ENCODE measurements at places on chromosomes 6 and 20.

GRCh38 chr20:37362231-37362792 lies 16.4 kb downstream of the SRC start:
- no peak for DNase-seq
- no peak overlapping the region for H3K4me3 ChIP-seq
- H3K36me3 ChIP-seq, result no peaks in the 10 kb centered on the region
- H3K4me1 ChIP-seq, result no peaks in the 10 kb centered on the region

DNA sequence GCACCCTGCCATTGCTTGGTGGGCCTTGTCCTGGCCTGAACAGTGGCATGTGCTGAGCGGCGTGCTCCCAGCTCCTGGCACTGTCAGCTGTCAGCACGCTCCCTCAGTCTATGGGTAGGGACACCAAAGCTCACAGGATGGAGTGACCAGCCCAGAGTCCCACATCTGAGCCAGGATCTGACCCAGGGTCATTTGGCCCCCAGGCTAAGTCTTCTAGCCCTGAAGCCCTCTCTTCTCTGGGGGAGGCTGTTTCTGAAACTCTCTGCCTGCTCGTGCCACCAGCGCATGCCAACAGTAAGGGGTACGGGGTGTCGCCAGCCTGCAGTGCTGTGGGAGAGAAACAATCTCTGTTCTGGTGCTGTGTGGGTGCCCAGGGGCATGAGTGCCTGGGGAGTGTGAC lies 37.1 kb downstream of the CDH4 start:
- H3K36me3 ChIP-seq, result no peaks in the 10 kb centered on the region
- no peaks in the 10 kb centered on the region for H3K4me1 ChIP-seq
- H3K4me3 ChIP-seq, result no peak overlapping the region
- H3K27me3 ChIP-seq, result no peaks in the 10 kb centered on the region
- no peak overlapping the region for H3K27ac ChIP-seq
- no peak for DNase-seq

DNA sequence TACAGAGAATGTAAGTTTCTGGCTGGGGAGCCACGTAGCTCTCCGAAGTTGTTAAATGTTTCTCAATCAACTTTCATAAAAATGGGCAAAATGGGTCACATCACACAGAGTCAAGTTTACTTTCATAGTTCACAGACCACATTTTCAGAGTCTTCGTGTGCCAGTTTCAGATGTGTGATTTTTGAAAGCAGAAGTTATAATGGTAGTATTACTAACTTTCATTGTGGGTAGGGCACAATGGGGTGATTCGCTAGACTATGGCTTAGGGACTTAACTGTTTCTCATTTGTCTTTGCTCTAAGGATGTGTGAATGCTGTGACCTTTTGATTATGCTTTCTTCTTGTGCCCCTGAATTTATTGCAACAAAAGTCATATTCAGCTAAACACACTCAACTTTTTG lies 109.0 kb upstream of the SUPT3H start:
- H3K4me1 ChIP-seq, result peaks cover 32% of the 10 kb centered on the region
- H3K36me3 ChIP-seq, result no peaks in the 10 kb centered on the region
- H3K27ac ChIP-seq, result no peak overlapping the region
- no peak for DNase-seq

DNA sequence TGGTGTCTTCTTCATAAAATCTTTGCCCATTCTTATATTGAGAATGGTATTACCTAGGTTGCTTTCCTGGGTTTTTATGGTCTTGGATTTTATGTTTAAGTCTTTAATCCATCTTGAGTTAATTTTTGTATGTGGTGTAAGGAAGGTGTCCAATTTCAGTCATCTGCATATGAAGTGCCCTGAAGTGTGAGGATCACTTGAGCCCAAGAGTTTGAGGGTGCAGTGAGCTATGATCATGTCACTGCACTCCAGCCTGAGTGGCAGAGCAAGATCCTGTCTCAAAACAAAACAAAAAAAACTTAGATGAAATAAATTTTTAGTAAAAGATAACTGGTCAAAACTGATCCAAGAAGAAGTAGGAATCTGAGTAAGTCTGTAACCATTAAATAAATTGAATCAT lies 215.4 kb downstream of the TBC1D7 start:
- H3K4me3 ChIP-seq, result no peak overlapping the region
- H3K4me1 ChIP-seq, result no peaks in the 10 kb centered on the region
- peaks cover 24% of the 10 kb centered on the region for H3K27me3 ChIP-seq
- no peak overlapping the region for H3K27ac ChIP-seq

DNA sequence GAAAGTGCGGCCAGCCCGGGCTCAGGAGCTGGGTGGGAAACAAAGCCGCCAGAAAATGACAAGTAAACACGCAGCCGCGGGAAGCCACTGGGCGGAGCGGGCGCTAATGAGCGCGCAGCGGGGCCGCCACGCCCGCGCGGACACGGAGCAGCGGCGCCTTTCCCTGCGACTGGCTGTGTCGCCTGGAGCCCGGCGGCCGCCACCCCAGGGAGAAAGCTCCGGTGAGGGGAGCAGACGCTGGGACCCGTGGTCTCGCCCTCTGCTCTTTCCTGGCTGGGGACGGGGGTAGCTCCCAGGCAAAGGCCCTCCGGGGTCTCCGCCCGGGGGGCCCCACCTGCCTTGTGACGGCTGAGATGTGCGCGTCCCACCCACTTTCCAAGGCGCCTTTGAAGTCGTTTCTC lies 54.9 kb downstream of the PRR18 start:
- peak; percentile 41 for DNase-seq
- H3K27ac ChIP-seq, result no peak overlapping the region
- H3K36me3 ChIP-seq, result peaks cover 8% of the 10 kb centered on the region
- peak overlapping the region; percentile 76 for H3K4me3 ChIP-seq

GRCh38 chr6:163554663-163555062 lies 140.1 kb downstream of the QKI start:
- peak; percentile 66 for DNase-seq
- H3K4me1 ChIP-seq, result peaks cover 2% of the 10 kb centered on the region
- H3K27me3 ChIP-seq, result no peaks in the 10 kb centered on the region
- no peak overlapping the region for H3K4me3 ChIP-seq

- H3K27ac ChIP-seq, result no peak overlapping the region
- H3K4me3 ChIP-seq, result no peak overlapping the region
- H3K4me1 ChIP-seq, result no peaks in the 10 kb centered on the region
- H3K36me3 ChIP-seq, result no peaks in the 10 kb centered on the region
- DNase-seq, result no peak
- no peaks in the 10 kb centered on the region for H3K27me3 ChIP-seq
These were observed 266.3 kb downstream of the EPM2A start for GRCh38 chr6:145469021-145469420.

DNA sequence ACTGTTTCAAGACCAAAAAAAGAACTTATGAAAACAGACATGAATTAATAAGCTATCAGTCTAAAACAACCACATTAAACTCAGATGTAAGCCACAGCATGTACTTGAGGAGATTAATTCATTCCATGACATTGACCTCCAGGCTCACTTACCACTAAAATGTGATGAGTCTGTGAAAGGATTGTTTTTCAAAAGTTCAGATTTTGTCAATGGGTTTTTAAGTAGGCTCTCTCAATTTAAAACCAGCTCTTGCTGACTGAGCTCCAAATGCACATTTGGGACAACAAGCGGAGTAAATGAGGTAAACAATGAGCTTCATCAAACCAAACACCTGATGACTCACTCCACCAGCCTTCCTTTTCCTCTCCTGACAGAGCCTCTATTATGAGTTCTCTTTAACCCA lies 197.0 kb downstream of the SIM1 start:
- H3K36me3 ChIP-seq, result no peaks in the 10 kb centered on the region
- H3K27me3 ChIP-seq, result peaks cover 2% of the 10 kb centered on the region
- no peak overlapping the region for H3K4me3 ChIP-seq
- DNase-seq, result no peak
- H3K4me1 ChIP-seq, result no peaks in the 10 kb centered on the region
- no peak overlapping the region for H3K27ac ChIP-seq

GRCh38 chr20:38304845-38305447 lies 990 bp downstream of the BPI start:
- H3K36me3 ChIP-seq, result no peaks in the 10 kb centered on the region
- no peak overlapping the region for H3K4me3 ChIP-seq
- H3K27ac ChIP-seq, result no peak overlapping the region
- H3K4me1 ChIP-seq, result peaks cover 25% of the 10 kb centered on the region

GRCh38 chr20:40584130-40584809 lies 104.8 kb downstream of the MAFB start:
- DNase-seq, result no peak
- no peaks in the 10 kb centered on the region for H3K27me3 ChIP-seq
- H3K27ac ChIP-seq, result no peak overlapping the region
- H3K4me1 ChIP-seq, result no peaks in the 10 kb centered on the region
- no peak overlapping the region for H3K4me3 ChIP-seq
- H3K36me3 ChIP-seq, result no peaks in the 10 kb centered on the region

DNA sequence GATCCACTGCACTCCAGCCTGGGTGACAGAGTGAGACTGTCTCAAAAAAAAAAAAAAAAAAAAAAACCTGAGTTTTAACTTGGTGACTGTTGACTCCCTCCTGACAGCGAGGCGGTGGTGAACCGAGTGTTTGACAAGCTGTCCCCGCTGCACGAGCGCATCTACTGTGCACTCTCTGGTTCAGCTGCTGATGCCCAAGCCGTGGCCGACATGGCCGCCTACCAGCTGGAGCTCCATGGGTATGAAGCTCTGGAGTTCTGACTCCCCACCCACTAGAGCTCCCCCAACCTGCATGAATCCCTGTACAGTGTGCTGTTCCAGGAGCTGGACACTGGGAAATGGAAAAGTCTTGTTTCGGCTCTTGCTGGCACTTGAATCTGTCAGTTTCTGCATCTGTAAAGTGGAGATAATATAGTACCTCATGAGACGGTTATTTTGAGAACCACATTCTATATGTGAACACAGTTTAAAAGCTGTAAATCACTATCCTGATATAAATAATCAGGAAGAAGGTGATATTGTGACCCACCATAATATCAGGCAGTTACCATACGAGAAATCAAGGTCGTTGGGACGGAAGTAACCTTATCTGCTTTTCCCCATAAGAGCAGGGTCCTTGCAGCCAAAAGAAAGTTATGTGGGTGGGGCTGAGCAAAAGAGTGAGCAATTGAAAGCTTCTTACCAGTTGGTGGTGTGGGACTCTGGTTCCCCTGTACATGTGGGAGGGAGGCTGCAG lies 3.3 kb downstream of the PSMB9 start:
- H3K27ac ChIP-seq, result peak overlapping the region; percentile 60
- no peak overlapping the region for H3K4me3 ChIP-seq
- H3K27me3 ChIP-seq, result no peaks in the 10 kb centered on the region

DNA sequence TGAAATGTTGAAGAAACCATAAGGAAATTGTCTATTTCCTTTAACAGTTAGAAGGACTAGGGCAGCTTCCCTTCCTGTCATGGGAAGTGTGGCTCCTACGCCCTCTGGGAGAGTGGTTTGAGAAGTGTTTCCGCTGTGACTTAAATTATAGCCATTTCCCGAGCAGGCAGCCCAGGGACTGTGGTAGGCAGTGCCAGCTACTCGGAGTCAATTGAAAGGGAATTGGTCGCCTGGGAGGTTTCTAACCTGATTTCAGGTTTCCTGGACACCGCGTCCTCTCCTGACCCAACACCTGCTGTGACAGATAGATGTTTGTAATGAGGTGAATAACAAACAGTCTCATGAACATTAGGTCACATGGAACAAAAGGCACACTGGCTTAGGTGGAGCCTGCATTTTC lies 256.1 kb upstream of the PLCB4 start:
- no peaks in the 10 kb centered on the region for H3K4me1 ChIP-seq
- no peak overlapping the region for H3K27ac ChIP-seq
- no peaks in the 10 kb centered on the region for H3K27me3 ChIP-seq
- no peak overlapping the region for H3K4me3 ChIP-seq

GRCh38 chr20:35237486-35237885 lies 11.0 kb downstream of the MMP24 start:
- no peak for DNase-seq
- no peak overlapping the region for H3K27ac ChIP-seq
- H3K27me3 ChIP-seq, result peaks cover 3% of the 10 kb centered on the region
- H3K4me1 ChIP-seq, result peaks cover 8% of the 10 kb centered on the region

- H3K4me1 ChIP-seq, result no peaks in the 10 kb centered on the region
- no peak for DNase-seq
- H3K4me3 ChIP-seq, result no peak overlapping the region
- H3K27ac ChIP-seq, result no peak overlapping the region
- no peaks in the 10 kb centered on the region for H3K27me3 ChIP-seq
These were observed 117.4 kb upstream of the FRMD1 start for GRCh38 chr6:168196385-168196860.

DNA sequence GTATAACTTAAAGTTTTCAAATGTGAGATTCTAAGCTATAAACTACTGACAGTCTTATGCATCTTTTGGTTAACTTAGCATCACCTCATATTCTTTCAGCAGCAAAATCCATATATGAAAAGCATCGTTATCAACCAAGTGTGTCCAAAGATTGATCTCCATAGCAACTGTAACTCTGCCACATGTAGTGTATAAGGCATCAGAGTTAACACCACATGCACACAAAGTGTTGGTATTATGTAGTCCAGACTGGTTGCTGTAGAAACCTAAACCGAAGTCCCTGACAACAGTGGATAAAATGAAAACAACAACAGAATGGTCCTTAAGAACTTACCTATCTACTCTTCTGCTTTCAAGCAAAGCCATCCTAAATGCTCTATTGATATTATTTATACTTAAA lies 39.6 kb downstream of the PDSS2 start:
- no peak for DNase-seq
- peaks cover 4% of the 10 kb centered on the region for H3K36me3 ChIP-seq
- no peak overlapping the region for H3K27ac ChIP-seq
- no peak overlapping the region for H3K4me3 ChIP-seq

- no peak for DNase-seq
- peaks cover 67% of the 10 kb centered on the region for H3K4me1 ChIP-seq
These were observed 2.5 kb downstream of the CCDC167 start for GRCh38 chr6:37496951-37497885.

DNA sequence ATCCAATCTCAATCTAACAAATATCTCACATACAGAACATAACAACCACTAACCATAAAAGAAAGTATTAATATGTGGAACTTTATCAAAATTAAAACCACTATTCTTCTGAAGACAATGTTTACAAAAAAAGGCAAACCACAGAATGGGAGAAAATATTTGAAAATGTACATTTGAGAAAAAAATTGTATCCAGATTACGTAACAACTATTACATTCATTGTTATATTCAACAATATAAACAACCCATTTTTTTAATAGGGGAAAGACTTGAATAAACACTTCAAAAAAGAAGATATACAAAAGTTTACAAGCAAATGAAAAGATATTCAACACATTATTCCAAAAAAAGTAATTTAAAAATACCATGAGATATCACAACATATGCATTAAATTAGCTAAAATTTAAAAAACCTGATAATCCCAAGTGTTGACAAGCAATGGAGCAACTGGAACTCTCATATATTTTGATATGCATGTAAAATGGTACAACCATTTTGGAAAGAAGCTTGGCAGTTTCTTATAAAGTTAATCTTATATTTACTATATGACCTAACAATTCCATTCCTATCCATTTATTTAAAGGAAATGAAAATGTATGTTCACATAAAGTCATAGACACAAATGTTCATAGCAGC lies 124.3 kb upstream of the CDYL start:
- no peak overlapping the region for H3K4me3 ChIP-seq
- no peak overlapping the region for H3K27ac ChIP-seq
- peaks cover 7% of the 10 kb centered on the region for H3K4me1 ChIP-seq
- DNase-seq, result no peak
- peaks cover 25% of the 10 kb centered on the region for H3K27me3 ChIP-seq

- no peaks in the 10 kb centered on the region for H3K4me1 ChIP-seq
- DNase-seq, result no peak
- H3K36me3 ChIP-seq, result no peaks in the 10 kb centered on the region
- H3K27me3 ChIP-seq, result peaks cover 7% of the 10 kb centered on the region
These were observed 42.6 kb upstream of the DEK start for GRCh38 chr6:18306977-18307376.

Data from activated CD8-positive, alpha-beta T cell treated with anti-CD3 and anti-CD28 coated beads, Interleukin-2, amount 10 ng/mL, durations not matched to agents 7 days and 5 days (primary cell).